EL (cell line): ENCODE measurements at places on chromosomes 13 and 19.

DNA sequence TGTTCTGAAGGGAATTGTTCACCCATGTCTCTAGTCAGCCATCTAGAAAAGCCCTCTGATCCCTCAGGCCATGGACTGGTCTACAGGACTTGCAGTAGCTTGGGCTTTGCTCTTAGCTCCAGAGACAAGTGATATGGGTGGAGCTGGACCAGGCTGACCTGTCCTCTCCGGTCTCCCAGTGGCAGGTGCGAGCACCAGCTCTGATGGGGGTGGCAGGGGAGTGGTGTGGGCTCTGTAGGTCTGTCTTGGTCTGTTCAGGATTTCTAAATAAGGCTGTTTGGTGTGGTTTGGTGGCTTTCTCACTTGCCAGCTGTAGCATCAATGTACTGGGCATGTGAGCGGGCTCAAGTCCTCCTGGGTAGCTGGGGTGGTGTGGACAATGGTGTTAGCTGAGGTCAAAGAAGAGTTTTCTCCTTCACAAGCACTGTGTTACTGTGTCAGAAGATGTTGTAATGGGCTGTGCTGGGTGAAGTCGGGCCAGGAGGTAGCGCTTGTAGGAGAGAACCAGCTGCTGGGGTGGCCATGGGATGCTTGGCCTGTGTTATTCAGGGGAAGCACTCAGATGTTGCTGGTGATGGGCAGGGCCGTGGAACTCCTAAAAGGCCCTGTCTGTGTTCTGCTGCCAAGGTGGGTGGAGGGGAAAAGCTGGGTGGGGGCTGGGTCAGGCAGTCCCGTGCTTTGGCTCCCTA, 16.9 kb downstream of the GPC6 start:
- no peak for DNase-seq

DNA sequence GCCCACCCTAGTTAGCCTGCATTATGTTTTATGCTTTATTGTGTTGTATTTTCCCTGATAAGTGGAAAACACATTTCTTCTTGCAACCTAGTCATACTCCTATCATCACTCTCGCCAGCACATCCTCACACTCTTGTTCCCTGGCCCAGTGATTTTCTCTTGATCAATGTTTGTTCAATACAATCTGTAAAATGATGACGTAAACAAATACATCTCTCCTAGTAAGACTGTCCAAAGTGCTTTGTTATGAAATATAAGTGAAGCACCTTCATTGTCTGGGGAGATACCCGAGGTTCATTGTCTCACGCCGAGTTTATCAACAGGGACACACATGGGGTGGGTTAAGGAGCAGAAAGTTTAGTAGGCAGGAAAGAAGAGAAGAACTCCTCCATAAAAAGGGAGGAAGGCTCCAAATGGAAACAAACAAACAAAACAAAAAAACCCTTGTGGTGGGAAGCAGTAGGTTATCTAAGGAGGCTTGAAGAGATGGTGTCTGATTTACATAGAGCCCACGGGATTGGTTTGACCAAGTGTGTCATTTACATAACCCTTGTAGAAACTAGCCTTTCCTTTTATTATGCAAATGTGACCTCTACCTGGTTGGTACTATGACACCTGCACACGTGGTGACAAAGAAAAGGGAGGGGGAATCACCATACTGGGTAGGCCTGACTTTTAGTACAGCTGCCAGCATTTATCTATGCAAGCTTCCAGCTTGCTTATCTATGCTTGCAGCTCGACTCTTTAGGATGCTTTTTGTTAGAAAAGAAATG, 1317.9 kb upstream of the SPRY2 start:
- DNase-seq: no peak

- peak; percentile 37 for DNase-seq
Measured at GRCh38 chr19:45103156-45103507, 10.2 kb downstream of the PPP1R37 start.

GRCh38 chr13:108352599-108352998, 83.1 kb downstream of the TNFSF13B start:
- no peak for DNase-seq

DNA sequence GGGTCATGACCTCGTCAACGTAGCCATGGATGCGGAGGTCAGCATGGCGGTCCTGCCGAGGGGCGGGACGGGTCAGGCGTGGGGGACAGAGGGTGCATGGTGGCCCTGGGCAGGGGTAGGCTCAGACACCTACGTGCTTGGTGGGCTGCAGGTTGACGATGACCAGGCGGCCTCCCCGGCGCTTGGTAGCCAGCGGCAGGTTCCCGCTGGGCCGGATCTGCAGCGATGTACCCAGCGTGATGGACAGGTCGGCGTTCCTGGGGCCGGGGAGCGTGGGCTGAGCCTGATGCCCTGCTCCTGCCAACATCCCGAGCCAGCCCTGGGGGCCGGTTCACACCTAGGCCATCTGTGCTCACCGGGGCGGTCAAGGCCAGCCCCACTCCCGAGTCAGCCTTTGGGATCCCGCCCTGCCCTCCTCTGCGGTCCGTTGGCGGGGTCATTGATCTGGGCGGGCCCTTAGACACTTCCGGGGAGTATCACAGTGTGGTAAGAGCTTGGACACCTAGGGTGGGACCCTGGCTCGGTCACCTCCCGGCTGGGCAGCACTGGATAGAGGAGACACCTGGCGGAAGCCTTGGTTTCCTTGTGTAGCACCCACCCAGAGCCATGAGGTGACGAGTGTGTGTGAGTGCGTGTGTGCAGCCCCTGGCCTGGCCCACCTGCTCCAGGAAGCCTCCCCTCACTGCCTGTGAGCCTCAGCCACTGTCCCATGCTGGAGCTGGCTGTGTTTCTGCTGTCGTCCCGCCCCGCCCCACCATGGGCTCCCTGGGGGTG, 7.3 kb downstream of the SIRT6 start:
- DNase-seq: no peak

DNA sequence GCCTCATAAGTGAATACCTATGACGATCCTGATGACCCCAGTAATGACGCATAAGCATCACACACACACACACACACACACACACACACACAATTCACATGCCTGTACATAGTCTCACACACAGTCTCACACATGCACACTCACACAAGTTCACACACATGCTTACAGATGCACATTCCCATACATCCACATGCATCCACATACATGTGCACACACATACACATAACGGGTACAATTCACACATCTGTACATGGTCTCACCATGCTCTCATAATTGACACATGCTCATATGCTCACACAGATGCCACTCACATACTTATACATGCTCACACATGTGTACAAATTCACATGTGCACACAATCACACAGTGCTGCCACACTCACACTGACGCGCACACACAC, 105.7 kb upstream of the VSTM2B start:
- DNase-seq: no peak

- DNase-seq: no peak
Measured at GRCh38 chr13:100733261-100733660, 58.7 kb upstream of the TMTC4 start.

DNA sequence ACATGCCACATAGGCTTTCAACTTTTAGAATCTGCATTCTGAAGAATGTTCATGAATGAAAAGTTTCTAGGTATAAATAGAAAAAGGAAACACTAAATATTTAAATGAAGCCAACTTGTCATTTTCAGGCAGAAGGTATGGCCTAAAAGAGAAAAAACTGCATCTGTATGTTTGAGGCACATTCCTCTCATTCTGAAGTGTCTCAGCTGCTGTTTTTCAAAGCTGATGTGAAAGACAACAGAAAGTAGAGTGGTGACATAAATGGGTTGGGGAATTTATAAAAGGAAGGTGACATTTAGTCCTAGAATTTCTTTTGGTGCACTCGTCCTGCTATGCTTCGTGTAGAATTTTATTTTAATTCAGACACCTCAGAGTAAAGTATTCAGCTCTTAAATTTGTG, 539.6 kb upstream of the SLITRK5 start:
- no peak for DNase-seq

DNA sequence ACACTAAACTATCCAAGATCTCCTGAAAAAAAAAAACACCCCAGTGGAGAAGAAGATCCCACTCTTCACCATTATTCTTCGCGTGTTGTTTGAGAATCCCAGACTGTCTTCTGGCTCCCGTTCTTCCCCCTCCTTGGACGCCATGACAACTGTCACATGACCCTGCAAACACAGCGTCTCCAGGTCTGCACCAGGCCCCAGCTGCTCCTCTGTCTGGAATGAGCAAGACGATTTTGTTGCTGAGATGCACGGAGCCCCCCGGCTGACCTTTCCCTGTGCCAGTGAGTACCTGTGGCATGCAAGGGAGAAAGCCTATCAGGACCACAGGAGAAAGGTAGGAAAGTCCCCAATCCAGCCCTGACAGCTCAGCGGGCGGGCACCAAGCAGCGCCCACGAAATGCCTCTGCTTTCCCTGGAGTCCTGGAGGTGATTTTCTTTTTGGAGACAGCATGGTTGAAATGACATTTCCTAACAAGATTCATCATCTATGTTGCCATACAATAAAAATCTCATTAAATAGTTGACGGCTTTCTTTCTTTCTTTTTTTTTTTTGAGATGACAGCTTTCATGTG, at the start of gene CFAP97D2:
TSS of gene CFAP97D2 (plus strand) at position 171 of the 572 bp plus-strand sequence. CDS start at position 245, 74 bp downstream.
- DNase-seq: no peak

GRCh38 chr13:112102243-112102642, 35.3 kb downstream of the SOX1 start:
- no peak for DNase-seq

DNA sequence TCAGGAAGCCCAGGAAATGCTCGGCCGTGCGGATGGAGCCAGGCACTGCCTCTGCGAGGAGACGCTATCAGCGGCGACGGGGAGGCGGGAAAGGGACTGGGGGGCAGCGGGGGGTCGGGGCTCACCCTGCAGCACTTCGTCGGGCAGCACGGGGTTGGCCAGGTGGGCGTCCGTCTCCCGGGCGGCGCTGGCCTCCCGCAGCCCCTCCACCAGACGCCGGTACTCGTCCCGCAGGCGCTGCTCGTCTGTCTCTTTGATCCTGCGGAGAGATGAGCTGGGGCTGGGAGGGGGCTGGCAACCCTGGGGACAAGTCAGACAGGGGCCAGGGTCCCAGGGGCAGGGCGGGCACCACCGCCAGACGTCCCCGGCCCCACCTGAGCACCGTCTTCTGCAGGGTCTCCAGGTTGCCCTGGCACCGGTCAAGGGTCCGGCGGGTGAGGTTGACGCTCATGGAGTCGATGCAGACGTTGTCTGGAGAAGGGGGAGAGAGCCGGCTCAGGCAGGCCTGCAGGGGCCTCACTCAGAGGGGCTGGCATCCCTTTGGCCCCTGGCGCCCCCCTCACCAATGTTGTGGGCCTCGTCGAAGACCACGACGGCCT, 6.4 kb downstream of the ERCC2 start:
- no peak for DNase-seq

DNA sequence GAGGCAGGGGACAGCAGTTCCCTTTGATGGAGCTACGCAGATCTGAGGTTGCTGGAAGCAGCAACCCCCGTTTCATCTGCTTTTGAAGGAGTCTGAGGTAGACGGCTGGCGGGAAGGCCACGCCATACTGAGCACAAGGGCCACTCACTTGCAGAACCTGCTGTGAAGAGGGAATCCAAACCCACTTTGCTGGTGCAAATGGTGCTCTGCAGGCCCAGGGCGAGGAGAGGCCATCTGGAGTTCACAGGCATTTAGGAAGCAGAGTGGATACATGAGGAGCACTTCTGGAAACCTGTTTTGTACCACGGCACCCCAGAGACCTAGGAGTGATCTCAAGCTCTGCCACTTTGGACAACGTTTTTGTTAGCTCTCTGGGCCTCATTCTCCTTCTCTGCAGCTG, 227.8 kb downstream of the UQCRFS1 start:
- DNase-seq: no peak

DNA sequence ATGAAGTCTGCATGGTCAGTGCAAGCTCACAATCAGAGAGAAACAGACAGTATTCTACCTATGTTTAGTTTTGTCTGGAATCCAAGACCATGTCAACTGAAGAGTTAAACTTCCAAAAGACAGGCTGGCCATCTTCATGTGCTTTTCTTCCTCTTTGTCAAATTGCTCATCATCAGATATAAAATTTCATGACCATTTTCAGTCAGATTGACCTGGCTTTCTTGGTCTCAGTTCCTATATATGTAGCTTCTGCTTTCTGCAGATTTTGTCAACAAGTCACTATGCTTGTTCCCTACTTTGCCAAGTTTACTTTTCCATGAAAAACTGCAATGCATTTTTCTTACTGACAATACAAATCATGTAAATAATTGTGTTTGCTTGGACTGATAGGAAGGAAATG, 13.9 kb downstream of the SLC46A3 start:
- DNase-seq: no peak

DNA sequence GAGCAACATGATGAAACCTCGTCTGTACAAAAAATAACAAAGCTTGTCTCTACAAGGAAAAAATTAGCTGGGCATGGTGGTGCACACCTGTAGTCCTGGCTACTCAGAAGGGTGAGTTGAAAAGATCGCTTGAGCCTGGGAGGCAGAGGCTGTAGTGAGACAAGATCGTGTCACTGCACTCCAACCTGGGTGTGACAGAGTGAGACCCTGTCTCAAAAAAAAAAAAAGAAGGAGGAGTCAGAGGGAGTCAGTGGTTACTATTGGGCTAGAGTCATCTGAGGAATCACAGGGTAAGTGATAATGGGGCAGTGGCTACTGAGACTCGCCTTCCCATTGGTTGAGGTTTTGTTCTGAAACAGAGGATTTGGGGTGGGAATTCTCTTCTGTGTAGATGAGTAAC, 1.9 kb upstream of the GPI start:
- no peak for DNase-seq

DNA sequence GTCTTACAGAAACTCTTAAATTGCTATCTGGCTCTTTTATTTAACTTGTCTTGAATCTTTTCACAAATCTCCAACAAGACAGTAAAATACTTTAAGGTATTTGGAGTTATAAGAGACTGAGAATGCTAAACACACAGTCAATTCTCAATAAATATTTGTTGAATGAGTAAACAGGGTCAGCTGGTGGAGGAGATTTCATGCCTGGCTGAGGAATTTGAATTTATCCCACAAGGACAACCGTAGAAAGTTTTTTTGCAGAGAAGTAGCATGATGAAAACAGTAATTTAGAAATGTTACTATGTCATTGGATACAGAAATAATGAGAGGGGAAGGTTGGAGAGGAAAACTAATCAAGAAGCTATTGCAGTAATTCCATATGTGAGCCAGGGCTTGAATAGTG, 1223.7 kb downstream of the PCDH17 start:
- no peak for DNase-seq

- no peak for DNase-seq
Measured at GRCh38 chr13:99600318-99600717, 99.0 kb downstream of the TM9SF2 start.

DNA sequence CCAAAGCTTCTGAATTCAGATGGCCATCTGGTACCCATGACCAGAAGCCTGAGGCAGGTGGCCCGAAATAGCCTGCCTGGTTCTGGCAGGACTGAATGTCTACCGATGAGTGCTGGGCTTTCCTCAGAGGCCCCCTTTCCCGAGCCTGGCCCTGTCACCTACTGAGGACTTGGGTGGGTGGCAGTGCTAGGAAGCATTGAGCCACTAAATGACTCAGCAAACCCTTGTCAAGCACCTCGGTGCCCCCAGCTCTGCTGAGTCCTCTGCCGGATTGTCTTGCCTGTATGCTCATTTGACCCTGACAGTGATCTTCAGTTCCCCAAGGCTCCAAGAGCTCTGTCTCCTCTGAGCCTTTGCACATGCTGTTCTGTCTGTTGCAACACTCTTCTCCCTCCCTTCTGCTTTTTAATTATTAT, 17.9 kb downstream of the PPP1R37 start:
- DNase-seq: no peak

GRCh38 chr19:45793876-45794275, 1.2 kb upstream of the DMWD start:
- DNase-seq: no peak

- no peak for DNase-seq
Measured at GRCh38 chr19:44602081-44602480, 11.3 kb upstream of the IGSF23 start.

GRCh38 chr19:46478356-46478986, 7.1 kb upstream of the PNMA8A start:
- DNase-seq: no peak
